ENCODE measurements at places on chromosomes 2 and 18.

- DNase-seq, result no peak
These were observed 1.9 kb downstream of the OTX1 start for GRCh38 chr2:63052411-63053080.

DNA sequence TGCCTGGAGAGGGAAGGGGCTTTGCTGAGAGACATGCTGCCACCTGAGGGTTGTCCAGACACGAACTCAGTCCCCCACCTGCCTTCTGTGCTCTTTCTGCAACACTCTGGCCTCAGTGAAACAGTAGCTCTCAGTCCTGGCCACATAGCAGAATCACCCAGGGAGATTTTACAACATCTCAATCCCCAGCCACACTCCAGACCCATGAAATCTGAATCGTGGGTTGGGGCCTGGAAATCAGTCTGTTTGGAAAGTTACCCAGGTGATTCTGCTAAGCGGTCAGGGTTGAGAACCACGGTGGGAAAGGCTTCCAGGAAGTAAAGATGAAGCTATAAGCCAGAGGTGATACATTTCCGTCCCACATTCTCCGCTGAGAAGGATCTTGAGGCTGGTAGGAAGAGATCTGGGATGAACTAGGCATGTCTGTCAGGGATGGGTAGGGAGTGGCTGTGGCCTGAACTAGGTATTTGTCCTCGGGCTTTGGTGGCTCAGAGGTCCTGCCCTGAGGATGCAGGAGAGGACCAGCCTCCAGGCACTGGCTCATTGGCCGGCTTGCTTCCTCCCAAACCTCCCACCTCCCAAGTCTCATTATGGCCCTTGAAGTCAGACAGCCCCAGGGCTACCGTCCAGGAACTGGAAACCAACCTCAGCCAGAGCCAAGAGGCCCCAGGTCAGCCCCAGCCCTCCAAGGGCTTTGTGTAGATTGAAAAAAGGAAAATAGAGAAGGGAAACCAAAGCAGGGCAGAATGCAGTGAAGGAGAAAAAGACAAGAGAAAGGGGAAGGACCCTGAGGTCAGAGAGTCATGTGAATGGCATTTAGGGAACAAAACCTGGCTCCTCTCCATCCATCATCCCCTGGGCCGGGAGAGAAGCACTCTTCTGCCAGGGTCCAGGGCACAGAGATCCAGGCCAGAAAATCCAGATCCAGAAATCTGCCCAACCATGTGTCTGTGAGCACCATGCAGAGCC, 119.6 kb downstream of the ZFP36L2 start:
- no peak for DNase-seq

GRCh38 chr2:234583331-234583730, 86.5 kb upstream of the ARL4C start:
- no peak for DNase-seq

- DNase-seq, result no peak
These were observed 4.4 kb downstream of the CCDC88A start for GRCh38 chr2:55415300-55415699.

- DNase-seq, result peak; percentile 88
These were observed 21.0 kb downstream of the INPP4A start for GRCh38 chr2:98465456-98466226.

GRCh38 chr18:35386600-35387100, 9.5 kb upstream of the ZNF396 start:
- DNase-seq, result peak; percentile 79

- DNase-seq, result peak; percentile 92
These were observed at the start of gene ZNF638 for GRCh38 chr2:71331581-71332434. ZNF638 (plus strand) TSS chr2:71331782; CDS start chr2:71348955, 17,173 bp downstream.

- DNase-seq, result no peak
These were observed 31.3 kb downstream of the HS1BP3 start for GRCh38 chr2:20619624-20620024.

DNA sequence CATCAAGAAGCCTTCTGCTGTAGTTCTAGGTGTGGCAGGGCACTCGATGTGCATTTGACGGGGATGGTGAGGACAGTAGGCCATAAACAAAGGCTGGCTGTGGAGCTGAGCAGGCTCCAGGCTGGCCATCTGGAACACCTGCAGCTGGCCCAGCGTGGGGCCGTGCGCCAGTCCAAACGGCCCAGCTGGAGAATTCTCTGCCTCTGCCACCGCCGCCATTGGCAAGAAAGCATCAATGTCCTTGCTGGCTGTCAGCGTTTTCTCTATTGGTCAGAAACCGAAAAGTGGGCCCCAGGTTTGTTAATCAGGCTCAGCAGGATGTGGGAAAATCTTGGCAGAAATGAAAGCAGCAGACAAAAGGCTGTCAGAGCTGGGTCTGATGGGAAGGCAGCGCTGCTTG, 24.0 kb upstream of the CTIF start:
- DNase-seq, result no peak

DNA sequence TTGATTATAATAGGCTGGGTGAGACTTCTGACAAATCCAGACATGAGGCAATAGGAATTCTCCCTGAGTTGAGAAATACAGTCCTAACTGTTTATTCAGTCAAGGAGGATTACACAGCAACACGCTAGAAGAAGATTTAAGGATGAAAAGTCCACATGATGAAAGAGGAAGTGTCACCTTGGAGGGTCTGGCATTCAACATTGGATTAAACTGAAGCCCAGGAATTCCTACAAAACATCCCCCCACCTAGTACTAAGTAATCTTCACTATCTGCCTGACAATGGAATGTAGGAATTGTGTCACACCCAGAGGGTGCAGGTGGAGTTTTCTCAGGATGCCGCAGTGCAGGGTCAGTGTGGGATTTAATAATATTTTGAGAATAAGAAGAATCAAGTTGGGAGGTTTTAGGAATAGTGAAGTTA, 142.4 kb downstream of the SOCS6 start:
- no peak for DNase-seq

GRCh38 chr2:46294176-46294836, 2.9 kb upstream of the EPAS1 start:
- DNase-seq, result peak; percentile 27

- no peak for DNase-seq
These were observed 186.8 kb downstream of the ZEB2 start for GRCh38 chr2:144333143-144333555.

- DNase-seq, result no peak
These were observed 121.5 kb upstream of the CREB1 start for GRCh38 chr2:207408086-207408794.

- DNase-seq, result no peak
These were observed 80.9 kb downstream of the PLB1 start for GRCh38 chr2:28576714-28577113.

DNA sequence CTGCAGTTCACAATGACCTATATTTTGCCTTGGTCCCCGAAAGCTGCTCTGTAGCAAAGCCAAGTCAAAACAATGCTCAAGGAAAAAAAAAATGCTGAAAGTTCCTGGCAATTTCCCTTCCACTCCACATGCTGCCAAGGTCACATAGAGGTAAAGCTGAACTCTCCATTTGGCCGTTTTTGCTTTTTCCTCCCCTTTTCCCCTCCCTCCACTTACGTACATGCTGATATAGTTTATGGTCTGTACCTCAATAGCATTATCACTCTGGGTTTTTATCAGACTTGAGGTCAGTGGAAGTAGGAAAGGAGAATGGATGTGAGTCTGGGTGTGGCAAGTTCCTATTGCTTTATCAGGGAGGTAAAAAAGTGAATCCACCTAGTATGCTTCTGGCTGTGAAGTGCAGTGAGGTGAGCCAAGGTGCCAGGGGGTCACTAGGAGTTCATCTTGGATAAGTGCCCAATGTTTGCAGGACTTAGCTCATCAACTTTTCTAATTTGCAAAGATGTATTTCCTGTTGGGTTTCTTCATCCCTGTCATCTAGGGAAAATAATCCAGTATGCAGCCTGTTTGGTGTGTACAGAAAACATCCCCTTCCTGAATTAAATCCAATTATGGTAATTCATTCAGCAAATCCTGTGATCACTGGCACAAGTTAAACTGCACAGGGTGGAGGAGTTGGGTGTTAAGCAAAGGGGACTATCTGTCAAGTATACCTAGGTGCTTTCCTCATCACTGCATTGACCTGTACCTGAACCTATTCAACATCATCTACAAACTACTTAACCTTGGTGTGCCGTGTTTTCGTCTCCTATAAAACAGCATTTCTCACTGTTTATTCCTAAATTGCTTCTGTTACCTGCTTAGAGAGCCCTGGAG, 124.3 kb upstream of the CYP26B1 start:
- DNase-seq, result no peak

GRCh38 chr2:14907014-14907612, 274.6 kb downstream of the LRATD1 start:
- no peak for DNase-seq

DNA sequence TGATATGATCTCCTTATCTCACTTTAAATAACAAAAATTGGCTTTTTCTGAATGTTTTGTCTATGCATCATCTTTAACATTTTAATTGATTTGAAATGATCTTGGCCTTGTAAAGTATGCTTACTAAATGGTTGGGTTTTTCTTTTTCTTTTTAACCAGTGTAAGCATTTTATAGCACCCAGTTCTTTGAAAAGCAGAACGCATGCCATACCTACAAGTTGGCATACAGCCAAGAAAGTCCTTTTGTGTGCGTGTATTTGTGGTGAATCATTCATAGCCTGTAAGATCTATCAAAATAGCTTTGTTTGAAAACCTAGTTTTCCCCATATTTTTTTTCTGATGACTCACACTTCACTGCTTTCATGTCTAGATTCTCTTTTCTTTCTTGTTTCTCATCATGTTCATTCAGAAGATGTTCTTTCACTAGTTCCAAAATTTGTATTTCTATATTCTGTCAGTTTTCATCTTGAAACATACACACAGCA, 4.1 kb upstream of the VRK2 start:
- DNase-seq, result peak; percentile 28

- DNase-seq, result peak; percentile 15
These were observed 19.9 kb upstream of the BCL2L11 start for GRCh38 chr2:111100765-111101162.

DNA sequence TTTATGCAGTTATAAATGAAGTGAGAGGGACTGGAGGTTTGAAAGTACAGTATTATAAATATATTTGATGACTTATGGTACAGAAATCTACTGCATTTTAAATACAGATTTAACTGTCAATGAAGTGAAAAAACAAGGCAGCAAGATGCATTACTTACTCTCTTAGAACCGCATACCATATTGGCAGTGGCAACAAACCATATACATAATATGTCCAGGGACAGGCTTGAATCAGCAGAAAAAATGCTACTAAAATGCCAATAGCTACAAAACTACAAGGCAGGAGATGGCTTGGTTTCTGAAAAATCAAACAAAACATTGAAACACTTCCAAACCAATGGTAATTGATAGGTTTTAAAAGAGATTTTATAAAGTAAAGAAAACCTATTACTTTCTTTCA, 77.2 kb downstream of the PIGN start:
- no peak for DNase-seq

DNA sequence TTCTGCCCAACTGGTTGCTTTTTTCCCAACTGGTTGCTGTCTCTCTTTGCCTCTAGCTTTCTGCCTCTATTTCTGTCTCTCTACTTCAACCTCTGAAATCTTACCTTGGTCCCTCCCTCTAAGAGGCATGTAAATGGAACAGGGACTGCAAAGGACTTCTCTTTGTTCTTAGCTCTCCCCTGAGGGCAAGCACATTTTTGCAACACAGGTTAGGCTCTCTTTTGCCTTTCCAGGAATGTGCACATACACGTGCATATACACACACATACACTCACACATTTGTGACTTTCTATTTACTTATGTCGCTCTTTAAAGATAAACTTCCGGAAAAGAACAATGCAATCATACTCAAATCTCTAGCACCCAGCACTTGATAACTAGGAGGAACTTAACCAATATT, 262.6 kb upstream of the DDX18 start:
- no peak for DNase-seq

DNA sequence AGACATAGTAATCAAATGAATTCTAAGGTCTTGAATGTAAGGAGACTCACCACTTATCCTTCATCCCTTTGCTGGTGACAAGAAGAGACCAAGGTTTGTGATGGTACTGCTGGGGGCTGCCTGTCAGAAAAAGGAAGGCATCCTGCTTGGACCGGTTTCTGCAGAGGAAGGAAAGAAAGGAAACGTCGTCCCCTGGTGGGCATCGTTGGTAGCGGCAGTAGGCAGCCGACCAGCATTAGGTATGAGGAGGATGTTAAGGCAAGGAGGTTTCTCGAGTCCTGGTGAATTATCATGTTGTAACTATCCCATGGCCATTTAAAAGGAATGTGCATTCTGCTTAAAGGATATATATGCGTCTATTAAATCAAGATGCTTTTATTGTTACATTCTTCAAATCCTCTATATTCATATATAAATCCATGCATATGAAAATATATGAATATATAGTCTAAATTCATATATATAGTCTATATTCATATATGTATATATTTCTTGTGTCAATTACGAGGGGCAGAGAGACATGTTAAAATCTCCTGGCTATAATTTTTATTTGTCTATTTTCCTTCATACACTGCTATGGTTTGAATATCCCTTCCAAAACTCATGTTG, 94.4 kb upstream of the TGFA start:
- peak; percentile 72 for DNase-seq

DNA sequence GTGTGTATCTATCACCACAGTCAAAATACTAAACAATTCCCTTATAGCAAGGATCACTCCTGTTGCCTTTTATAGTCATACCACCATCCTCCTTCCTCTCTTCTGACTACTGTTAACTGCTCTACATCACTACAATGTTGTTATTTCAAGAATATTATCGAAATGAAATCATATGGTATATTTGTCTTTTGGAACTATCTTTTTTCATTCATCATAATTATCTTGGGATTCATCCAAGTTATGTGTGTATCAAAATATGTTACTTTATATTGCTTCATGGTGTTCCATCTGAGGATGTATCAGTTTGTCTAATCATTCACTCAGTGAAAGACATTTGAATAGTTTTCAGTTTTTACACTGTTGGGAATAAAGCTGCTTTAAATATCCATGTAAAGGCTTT, 1423.0 kb upstream of the PIK3C3 start:
- DNase-seq, result no peak

- DNase-seq, result no peak
These were observed 57.6 kb downstream of the MTCL1 start for GRCh38 chr18:8762968-8763367.

GRCh38 chr2:180678625-180678972, 301.8 kb upstream of the UBE2E3 start:
- no peak for DNase-seq

GRCh38 chr2:178761759-178762371, 45.4 kb downstream of the TTN start:
- DNase-seq, result peak; percentile 42

DNA sequence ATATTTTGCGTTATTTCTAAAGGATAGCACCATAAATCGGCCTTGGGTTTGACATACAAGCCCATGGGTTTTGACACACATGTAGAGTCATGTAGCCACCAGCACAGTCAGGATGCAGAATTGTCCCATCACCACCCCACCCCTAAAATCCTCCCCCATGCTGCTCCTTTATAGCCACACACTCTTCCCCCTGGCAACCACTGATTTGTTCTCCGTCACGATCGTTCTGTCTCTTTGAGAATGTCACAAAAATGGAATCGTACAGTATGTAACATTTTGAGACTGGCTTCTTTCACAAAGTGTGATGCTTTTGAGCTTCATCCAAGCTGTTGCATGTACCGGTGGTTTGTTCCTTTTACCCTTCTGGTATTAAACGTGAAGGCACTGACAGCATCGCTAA, 39.1 kb downstream of the CRACDL start:
- no peak for DNase-seq
